T-helper 17 cell (primary cell): ENCODE measurements at places on chromosomes 2 and 18.
A peak's percentile ranks its signal among the peaks of the same experiment; 100 is the strongest.

DNA sequence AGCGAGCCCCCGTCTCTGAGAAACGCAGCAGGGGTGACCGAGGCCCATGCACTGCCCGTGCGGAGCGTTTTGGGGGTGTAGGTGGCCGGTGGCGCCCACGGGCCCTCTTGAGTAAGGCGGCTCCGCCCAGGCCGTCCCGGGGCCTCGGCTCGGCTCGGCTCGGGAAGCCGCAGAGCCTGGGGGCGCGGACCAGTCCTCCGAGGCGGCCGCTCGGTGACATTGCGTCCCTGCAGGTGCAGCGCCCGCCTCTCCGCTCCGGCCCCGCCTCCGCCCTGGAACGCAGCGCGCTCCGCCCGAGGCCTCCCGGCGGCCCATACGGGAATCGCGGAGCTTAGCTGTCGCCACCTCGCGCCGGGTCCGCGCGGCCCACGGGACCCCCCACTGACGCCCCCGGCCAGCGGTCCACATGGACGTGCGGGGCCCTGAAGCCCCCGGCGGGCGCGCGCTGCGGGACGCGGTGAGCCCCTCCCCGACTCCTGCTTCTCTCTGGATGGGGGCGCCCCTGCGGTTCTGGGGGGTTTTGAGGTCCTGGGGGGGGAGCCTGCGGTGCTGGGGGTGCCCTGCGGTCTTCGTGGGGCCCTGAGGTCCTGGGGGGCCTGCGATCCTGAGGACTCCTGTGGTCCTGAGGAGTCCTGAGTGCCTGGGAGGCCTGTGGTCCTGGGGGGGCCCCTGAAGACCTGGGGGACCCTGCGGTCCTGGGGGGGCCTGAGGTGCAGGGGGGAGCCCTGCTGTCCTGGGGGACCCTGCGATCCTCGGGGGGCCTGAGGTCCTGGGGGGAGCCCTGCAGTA is at the start of gene HSBP1L1:
Gene HSBP1L1 (plus strand): TSS at position 314 of the 789 bp plus-strand sequence. CDS start 93 bp downstream, at position 407.
- DNase-seq = peak; percentile 53

- DNase-seq = no peak
Measured at GRCh38 chr2:59866436-59866835, 687.0 kb downstream of the BCL11A start.

- DNase-seq = no peak
Measured at GRCh38 chr18:5979971-5980457, 84.7 kb upstream of the TMEM200C start.

DNA sequence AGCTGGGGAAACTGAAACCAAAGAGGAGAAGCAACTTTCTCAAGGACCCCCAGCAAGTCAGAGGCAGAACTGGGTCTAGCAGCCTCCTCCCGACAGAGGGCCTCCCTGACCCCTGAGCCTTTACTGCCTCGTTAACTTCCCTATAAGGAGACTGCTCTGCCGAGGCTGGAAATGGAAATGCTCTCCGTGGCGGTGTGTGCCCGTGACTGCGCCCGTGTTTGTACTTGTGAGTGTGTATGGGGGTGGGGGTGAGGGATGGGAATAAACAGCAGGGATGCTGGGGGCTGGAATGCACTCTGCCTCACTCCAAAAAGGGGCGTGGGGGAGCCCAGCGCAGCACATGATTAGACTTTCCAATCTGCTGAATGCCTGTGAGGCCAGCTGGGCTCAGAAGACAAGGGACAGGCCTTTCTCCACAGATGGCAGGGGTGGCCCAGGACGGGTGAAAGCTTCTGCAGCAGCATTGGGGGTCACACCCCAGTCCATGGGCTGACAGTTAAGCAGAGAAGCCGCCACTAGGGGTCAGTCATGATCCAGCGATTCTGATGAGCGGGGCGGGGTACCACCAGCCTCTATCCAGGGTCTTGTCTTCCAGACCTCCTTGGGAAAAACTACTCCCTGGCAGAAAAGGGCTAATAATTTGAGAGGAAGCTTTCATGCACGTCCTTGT is 26.8 kb downstream of the MPHOSPH10 start:
- peak; percentile 44 for DNase-seq

- DNase-seq = no peak
Measured at GRCh38 chr18:22265838-22266237, 96.4 kb downstream of the GATA6 start.

- DNase-seq = no peak
Measured at GRCh38 chr18:25553631-25554263, 201.8 kb upstream of the ZNF521 start.

GRCh38 chr2:157124731-157125130 is 132.8 kb upstream of the GALNT5 start:
- no peak for DNase-seq

DNA sequence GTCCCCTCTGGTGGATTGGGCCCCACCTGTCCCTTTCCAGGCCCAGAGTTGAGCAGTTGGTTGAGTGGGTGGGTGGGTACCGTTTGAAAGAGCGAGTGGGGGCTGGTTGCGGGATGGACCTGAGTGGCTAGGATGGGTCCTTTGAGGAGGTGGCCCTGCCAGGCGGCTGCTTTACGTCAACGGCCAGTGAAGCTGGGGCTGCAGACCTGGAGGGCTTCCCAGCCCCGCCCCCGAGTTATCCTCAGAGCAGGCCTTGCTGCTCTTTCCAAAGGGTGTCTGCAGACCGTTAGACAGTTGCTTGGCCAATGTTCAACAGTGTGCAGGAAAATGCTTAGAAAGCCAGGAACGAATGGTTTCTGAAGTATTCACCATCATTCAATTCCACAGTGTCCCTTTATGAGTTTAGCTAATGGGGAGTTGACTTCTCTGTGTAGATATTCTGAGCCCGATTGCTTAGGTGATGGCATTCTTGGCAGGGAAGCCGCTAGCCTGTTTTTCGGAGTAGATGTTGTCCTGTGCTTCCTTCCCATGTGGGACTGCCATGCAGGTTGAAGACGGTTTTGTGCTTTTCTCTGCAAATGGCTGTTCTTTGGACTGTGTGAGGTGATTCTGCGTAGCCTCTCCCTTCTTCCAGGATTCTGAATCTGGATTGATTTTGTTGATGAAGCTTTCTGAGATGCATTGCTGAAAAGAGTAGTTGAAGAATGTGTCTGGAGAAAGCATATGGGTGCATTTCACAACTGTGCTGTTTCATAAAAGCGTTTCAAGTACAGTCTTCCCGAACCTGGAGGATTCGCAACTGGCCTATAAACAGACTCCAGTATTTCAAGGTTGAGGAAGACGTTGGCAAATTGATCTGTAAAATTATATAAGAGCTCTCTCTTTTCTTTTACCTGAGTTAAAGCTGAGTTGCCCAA is 45.8 kb downstream of the LDLRAD4 start:
- no peak for DNase-seq

- DNase-seq = no peak
Measured at GRCh38 chr2:44941551-44942234, at the start of gene SIX3. Gene SIX3, plus strand, starts transcription at chr2:44941702. Its CDS starts 403 bp downstream, at chr2:44942105.

DNA sequence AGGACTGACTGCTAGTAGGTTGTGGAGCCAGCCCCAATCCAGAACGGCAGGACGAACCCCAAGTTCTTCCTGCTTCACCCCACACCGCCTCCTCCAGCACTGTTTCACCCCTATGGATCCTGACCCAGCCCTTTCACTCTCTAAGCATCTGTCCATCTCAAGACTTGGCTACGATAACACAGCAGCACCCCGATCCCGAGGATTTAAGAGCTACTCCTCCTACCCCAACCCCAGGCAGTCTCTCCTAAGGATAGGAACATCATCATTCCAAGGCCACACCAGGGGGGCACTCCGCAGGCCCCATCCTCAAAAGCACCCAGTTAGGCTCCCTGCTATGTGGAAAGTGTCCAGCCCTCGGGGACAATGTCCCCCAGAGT is 645 bp downstream of the KCTD18 start:
- DNase-seq = no peak

DNA sequence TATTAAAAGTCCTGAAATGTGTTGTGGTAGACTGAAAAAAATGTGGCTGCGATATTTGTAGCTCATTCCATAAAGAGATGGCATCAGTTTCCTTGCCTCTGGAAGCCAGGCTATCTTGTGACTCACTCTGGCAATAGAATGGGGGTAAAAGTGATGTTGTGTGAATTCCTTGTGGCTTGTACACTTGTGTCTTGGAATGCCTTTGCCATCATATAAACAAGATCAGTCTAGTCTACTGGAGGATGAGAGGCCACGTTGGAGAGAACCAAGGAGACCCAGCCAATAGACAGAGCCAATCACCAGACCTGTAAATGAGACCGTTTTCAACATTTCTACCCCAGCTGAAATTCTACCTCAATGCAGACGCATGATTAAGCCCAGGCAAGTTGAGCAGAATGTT is 254.1 kb downstream of the TRIB2 start:
- no peak for DNase-seq

GRCh38 chr2:196170606-196171247 is 651 bp downstream of the STK17B start:
- DNase-seq = peak; percentile 35

DNA sequence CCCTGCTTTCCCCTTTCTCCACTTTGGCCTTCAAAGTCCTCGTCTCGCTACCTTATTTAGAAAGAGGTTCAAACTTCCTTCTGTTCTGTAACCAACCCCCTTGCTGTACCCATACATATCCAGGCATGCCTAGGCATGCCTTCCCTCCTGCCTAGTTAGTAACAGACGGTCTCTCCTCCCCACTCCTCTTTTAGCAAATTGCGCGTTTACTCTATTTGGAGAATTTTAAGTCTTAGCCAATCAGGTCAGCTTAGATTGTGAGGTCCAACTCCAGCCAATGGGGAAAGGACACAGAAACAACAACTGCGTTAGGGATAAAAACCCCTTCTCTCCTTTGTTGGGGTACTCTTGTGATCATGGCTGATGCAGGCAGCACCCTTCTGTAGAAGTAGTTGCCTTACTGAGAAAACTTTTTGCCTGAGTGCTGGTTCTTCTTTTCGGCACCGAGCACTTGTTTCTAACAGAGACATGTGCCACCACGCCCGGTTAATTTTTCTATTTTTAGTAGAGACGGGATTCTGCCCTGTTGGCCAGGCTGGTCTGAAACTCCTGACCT is 85.9 kb upstream of the FOXI3 start:
- DNase-seq = no peak

DNA sequence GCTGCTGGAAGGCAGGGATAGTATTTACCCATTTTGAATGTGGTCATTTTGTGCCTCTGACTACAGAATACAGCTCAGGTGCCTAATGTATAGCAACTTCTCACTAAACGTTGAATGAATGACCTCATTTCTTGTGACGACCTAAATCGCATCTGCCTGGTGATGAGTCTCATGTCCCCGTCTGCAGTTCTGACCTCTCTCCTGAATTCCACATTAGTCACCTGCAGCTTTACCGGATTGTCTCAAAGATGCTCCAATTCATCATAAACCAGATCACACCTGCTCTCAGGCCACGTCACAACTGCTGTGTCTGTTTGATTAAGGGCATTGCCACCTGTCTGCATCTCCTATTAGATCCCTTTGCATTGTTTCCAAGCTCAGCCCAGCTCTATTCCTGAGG is 133.6 kb upstream of the MYT1L start:
- DNase-seq = no peak

DNA sequence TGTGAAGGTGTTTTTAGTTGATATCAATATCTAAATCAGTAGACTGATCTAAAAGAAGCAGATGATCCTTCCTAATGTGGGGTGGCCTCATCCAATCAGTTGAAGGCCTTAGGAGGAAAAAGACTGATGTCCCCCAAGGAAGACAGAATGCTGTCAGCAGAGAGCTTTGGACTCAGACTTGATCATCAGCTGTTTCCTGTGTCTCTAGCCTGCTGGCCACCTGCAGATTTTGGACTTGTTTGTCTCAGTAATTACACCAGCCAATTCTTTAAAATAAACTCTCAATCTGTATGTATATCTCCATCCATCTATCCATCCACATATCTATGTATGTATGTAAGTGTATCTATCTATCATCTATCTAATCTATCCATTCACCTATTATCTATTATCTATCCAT is 301.3 kb downstream of the LPIN1 start:
- no peak for DNase-seq

DNA sequence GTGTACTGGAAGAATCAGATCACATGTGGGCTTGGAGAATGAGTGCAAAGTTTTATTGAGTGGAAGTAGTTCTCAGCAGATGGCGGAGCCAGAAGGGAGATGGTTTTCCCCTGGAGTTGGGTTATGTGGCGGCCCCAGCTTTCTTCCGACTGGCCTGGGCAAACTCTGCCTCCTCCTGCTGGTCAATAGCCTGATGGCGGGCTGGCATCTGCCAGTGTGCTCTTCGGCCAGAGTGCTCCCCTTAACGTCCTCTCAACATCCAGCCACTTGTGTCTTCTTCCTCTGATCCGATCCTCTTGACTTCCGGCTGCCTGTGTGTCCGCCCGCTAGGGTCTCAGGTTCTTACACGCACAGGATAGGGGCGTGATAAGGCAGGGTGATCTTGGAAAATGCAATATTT is 741.3 kb downstream of the RNF144A start:
- no peak for DNase-seq

DNA sequence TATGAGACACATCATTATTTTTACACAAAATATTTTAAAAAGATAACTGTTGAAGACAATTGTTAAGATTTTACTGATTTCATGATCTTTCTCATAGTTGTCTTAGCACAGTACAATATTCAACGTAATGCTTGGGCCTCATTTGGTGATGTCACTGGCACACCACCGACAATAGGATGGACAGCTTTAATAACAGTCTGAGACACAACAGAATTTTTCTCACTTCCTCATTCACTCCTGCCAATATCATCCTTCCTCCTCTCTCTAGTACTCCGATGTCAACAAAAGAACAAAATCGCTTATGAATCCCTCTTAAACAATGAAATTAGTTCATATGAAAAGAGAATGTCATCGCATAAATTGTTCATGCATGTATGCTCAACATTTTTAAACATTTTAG is 461.9 kb upstream of the CDH7 start:
- DNase-seq = no peak

DNA sequence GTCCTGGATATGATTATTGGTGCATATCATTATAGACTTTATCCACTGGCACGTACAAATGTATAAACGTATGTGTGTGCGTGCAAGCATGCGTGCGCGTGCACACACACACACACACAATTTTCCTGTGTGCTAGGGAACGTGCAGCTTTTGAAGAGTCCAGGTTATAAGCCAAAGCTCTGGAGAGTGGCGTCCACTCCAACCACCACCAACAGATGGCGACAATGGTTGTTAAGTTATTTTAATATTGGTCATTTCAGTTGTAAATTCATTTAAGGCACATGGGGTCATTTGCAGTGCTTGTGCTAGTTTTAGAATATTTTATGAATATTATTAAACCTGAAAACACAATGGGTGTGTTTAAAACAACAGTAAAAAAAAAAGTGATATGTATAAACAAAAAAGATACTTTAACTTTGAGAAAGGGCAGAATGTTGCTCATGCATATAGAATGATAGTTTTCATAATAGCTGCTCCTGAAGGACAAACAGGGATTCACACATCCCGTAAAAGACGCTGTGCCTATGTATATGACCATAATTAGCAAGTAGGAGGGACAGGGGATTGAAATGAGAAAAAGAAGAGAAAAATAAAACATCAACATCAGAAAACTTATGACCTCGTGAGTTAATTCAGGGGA is 124.2 kb upstream of the ITGB6 start:
- no peak for DNase-seq

- no peak for DNase-seq
Measured at GRCh38 chr18:27394687-27395086, 209.6 kb upstream of the CHST9 start.

DNA sequence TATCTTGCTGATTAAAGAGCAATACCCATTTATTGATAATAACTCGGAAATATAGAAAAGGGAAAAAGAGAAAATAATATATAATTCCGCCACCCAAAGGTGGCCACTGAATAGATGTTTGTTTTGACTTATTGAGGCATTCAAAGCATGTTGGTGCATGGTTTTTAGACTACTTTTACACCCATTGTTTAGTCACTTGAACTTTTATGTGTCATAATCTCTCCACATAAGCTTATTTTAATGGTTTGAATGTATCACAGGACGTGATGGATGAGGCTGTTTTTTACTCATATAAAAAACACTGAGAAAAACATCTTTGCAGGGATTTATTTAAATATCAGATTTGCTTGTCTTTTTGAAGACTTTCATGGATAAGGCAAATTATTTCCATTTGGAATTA is 120.4 kb downstream of the ACKR3 start:
- DNase-seq = no peak
